AG08396 (cell line): ENCODE measurements at places on chromosomes 12 and 14.

- DNase-seq: no peak
Measured at GRCh38 chr12:69046920-69047319, 113.9 kb upstream of the CPM start.

GRCh38 chr14:92934196-92935085, 11.5 kb downstream of the CHGA start:
- no peak for DNase-seq

- no peak for DNase-seq
Measured at GRCh38 chr14:30054201-30054600, 126.6 kb upstream of the PRKD1 start.

- no peak for DNase-seq
Measured at GRCh38 chr14:94561656-94562010, 391 bp downstream of the SERPINA4 start.

DNA sequence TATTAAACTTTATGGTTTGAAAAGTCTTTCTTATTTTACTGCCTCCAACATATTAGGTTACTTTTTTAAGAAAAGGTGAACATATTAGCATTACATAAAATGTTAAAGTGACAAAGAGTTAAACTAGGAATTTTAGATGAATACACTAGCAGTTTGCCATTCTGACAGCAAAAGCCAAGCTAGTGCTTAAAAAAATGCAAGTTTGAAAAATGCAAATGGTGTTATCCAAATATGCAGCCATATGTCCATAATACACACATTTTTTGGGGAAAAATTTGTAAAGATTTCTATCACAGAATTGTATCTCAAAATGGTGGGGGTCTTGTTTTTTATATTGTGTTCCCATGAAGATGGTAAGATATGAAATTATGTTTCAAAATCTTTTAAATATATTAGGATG, 466.1 kb downstream of the FOXG1 start:
- DNase-seq: no peak

- DNase-seq: no peak
Measured at GRCh38 chr14:79583738-79584408, 627.4 kb downstream of the DIO2 start.

- no peak for DNase-seq
Measured at GRCh38 chr12:52306731-52307130, 14.5 kb downstream of the KRT83 start.

DNA sequence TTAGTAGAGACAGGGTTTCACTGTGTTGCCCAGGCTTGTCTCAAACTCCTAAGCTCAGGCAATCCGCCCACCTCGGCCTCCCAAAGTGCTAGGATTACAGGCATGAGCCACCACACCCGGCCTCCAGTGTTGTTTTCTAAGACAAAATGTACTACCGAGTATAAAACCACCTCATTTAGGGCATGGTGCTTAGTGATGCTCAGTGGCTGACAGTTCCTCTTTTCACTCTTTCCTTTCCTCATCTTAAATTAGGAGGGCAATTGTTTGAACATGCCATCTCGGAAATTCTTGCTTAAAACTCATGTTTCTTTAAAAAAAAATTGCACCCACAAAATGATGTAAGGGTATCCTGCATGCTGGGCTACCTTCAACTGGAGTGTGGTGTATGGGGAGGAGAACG, 89.0 kb downstream of the RFX4 start:
- no peak for DNase-seq

DNA sequence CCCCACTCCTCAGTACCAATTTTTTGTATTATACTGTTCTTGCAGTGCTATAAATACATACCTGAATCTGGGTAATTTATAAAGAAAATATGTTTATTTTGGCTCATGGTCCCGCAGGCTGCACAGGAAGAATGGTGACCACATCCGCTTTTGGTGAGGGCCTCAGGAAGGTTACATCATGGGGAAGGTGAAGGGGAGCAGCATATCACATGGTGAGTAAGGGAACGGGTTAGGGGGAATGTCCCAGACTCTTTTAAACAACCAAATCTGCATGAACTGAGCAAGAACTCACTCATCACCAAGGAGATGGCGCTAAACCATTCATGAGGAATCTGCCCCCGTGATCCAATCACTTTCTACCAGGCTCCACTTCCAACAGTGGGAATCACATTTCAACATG, 40.0 kb downstream of the OSBPL8 start:
- no peak for DNase-seq

- no peak for DNase-seq
Measured at GRCh38 chr14:60989599-60989998, 8.6 kb downstream of the SLC38A6 start.

DNA sequence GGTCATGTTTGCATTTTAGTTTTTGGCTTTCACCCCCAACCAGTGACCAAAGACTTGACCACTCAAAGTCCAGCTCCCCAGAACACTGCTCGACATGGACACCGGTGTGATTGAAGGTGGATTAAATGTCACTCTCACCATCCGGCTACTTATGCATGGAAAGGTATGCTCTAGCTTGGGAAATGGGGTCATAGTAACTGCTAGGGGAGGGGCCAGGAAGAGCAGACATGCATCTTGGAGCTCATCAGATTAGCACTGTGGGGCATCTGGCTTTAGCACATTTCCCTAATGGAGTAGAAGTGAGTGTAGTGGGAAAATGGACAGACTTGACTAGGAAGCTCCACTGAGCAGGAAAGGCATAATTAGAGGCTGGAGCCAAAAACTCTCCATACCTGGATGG, 2.8 kb downstream of the PCBP2 start:
- no peak for DNase-seq

- DNase-seq: no peak
Measured at GRCh38 chr12:19410211-19410610, 29.1 kb upstream of the AEBP2 start.

- peak; percentile 70 for DNase-seq
Measured at GRCh38 chr12:127810041-127810440, 456.9 kb upstream of the TMEM132C start.

DNA sequence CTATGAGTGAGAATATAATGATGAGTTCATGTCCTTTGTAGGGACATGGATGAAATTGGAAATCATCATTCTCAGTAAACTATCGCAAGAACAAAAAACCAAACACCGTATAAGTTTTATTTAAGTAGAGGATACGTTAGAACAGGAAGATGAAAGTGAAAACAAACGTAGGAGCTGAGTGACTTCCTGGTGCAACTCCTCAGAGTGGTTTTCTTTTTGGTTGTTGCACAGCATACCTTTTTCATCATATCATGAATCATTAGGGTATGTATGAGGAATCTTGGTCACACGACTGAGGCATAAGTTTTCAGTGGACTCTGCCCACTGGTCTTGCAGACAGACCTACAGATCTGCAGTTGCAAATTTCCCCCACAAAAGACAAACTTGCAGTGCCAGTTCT, 199.0 kb downstream of the LRFN5 start:
- no peak for DNase-seq

GRCh38 chr12:93616584-93617101, 44.2 kb downstream of the SOCS2 start:
- DNase-seq: no peak

- DNase-seq: no peak
Measured at GRCh38 chr12:91204421-91204820, 21.8 kb upstream of the DCN start.

DNA sequence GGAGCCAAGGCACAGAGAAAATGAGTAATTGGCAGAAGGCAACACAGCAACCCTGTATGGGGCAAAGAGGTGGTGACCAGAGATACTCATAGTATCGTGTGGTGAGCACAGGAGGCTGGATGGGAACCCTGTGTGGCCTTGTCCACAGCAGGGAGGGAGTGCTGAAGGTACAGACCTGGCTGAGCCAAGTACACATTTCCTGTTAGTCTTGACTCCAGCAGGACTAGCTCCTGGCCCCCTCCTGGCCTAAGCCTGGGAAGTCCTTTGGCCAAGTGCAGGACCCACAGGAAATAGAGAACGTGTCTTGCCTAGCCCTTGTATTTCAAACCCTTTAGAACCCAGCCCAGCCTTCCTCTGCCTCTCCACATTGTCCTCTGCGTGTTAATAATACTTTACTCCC, 289.8 kb upstream of the PWP1 start:
- DNase-seq: no peak

DNA sequence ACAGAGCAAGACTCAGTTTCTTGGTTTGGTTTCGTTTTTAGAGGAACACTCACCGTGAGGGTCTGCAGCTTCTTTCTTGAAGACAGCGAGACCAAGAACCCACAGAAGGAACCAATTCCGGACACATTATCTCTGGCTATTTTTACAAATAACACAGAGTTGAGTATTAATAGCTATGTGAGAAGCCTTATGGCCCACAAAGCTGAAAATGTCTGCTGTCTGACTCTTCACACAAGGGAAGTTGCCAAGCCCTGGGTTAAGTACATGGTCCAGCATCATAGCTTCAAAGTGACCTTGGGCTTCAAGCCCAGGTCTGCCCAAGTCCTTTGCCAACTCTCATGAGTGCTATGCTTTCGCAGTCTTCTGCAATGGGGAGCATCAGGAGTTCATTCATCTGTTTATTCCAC, 2.6 kb upstream of the LGMN start:
- no peak for DNase-seq

GRCh38 chr14:79144896-79145295, 974.7 kb downstream of the NRXN3 start:
- no peak for DNase-seq

DNA sequence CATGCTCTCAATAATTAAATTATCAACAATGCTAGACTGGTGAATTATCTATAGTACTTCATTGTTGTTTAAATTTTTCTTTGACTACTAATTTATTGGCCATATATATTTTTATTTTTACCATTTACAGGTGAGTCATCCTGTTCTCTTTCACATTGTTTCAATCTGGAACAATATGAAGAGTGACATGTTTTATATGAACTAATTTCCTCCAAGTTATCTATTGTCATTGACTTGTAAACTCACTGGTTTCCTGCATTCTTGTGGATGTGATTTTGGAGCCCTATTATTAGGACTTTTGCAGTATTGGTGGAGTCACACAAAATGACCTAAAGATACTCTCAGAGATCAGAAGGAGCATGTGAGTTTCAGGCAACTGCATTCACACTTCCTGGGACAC, 297.7 kb downstream of the AEBP2 start:
- no peak for DNase-seq

DNA sequence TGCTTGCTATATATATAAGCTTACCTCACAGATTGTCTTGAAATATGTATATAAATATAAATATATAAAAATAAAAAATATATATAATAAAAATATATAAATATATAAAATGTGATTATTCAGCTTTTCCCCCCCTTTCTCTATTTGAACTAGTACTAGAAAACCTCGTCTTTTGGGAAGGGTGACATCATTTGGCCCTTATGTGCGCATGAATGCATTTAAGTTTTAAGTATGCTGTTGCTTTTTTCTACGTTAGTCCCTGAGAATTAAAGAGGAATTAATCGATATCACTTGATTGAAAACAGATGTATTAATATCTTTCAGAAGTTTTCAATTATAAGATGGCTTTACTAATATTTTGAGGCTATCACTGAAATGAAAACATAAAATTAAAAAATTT, 69.9 kb downstream of the RAD51B start:
- no peak for DNase-seq

GRCh38 chr14:69480136-69480535, 4.4 kb upstream of the PLEKHD1 start:
- no peak for DNase-seq

DNA sequence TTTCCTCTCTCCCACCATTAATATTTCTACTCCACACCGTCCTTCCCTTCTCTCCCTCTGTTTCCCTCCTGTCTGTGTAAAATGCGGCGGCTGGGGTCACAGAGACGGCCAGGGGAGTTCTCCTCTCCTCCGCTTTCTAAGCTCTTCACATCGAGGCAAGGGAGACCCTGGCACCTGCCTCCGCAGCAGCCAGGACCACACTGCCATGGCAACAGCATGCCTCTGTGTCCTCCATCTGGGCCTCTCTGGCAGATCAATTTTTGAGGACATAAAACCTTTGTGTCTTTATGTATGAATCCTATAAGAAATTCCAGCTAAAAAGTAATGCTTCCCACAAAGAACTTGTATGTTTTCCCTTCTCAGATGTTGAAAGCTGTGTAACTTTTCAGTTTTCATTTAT, 41.4 kb downstream of the DYRK4 start:
- DNase-seq: no peak

DNA sequence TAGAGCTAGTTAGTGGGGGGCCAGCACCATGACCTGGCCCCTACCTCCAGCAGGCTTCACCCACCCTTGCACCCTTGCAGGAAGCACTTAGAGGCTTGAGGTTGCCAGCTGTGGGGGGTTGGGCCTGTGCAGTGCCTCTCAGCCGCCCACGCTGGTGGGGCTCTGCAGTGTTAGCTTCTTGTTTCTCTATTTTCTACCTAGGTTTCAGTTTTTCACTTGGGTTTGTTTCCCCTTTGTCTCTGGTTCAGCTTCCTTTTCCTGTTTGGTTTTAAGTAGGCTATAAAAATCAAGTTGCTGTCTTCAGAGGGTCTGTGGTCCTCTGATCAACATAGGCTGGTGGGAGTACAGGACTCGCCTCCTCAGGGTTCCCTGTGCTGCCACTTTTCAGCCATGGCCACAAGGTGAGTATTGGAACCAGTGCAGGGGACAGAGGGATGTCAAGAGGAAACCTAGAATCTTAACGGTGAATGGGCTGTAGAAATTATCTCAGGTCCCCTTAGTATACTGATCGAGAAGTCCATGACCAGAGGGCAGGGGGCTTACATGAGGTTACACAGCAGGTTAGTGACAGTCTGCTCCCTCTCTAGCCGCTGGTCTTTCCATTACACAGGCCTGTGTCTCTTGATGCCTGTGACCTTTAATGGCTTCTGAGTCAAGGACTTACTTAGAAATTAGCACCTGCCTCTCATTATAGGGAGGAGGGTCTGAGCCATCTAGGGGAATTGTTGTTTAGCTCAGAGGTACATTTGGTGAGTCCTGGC, at the start of gene EVL:
TSS of gene EVL (plus strand) at position 312 of the 761 bp plus-strand sequence. CDS start at position 391, 79 bp downstream.
- no peak for DNase-seq

- no peak for DNase-seq
Measured at GRCh38 chr14:69891422-69891821, 12.2 kb downstream of the SMOC1 start.

- DNase-seq: no peak
Measured at GRCh38 chr14:67963960-67964812, 144.6 kb downstream of the RAD51B start.

DNA sequence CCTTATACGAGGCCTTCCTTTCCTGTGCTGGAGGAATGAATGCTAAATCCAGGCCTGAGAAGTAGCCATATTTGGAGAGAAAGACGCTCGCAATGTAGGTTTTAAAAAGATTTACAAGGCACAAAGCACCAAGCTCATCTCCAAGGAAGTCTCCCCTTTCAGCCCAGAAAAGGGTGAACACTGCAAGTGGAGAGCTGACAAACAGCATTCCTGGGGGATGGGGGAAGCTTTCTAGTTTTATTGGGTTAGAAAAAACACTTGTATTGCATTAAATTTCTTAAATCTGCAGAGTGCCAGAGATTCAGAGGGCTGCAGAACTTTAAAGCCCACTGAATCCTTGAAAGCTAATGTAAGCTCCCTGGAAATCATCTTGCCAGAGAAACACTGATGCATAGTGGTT, 34.6 kb downstream of the CCDC60 start:
- DNase-seq: no peak
